GM12865 (cell line): ENCODE measurements at places on chromosomes 3 and 15.

DNA sequence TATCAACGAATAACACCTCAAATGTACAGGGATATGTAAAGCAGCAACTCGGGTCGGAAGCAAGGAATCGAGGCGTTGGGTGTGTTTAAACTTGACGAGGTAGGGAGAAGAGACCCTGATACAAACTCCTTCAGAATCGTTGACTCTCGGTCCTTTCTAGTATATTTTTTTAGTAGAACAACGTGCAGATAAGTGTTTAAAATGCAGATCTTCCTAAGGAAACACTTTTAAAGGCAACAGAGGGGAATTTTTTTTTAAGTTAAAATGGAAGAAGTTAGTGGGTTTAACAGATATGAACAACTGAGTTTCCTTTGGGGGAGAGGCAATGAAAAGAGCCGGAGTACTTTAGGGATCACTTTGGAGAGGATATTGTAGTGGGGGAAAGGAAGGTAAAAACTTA lies 1.1 kb upstream of the KPNA4 start:
- DNase-seq: no peak

DNA sequence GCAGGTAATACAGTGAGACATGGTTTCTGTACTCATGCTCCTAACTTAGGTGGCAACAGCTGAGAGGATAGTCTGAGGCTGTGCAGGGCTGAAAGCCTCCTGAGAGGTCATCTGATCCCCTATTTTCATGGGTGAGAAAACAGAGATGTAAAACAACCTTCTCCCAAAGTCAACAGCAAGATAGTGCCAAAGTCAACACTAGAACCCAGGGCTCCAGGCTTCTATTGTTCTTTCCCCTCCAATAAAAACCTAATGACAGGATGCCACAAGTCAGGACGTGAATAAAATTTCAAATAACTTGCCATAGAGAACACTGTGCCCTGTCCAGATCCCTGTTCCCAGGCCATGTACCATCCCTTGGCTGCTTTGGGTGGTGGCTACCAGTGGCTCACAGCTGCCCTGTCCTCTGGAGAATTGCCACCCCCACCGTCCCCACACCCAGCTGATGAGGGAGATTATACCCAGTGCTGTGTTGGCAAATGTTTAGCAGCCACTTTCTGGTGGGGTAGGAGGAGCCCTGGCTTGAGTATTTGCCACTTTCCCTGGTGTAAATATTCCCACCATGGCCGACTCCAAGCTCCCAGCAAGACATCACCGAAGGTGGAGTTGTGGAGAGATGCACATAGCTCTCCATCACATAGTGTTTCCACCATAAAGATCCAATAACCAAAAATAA lies 54.8 kb downstream of the SRGAP3 start:
- DNase-seq: no peak

DNA sequence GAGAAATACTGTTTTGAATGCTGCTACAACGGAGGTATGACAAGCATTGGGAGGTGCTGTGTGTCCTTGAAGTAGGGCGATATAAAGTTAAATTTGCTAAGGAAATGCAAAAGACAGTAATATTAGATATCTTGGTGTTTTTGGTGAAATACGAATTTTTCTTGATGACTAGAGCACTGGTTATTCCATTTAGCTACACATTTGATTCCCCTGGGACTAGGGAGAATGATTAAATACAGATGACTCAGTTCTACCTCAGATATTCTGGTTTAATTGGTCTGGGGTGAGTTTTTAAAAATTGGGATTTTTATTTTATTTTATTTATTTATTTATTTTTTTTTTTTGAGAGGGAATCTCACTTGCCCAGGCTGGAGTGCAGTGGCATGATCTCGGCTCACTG lies 18.7 kb upstream of the GADL1 start:
- no peak for DNase-seq

DNA sequence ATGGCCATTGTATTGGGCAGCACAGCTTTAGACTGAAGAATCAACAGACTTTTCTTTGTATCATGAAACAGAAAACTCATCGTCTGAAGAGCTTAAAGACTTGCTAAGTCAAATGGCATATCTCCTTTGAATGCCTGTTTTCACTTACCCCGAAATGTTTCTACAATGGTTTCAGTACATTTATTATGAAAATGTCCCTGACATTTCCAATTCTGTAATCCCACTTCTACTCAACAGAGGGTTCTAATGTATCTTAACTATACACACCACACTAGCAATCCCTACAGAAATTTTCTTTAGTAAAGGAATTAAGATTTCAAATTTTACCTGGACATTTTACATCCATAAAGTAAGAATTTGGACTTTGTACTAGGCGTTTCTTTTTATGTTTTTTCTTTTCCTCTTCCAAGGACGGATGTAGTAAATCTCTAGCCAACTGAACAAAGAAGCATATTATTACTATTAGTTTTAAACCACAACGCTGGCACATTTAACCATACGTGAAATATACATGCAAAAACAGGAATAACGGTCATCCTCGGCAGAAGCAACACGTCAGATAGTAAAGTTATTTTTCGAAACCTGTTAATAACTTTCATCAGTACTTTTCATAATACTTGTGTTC lies 1.1 kb downstream of the RPS27L start:
- peak; percentile 38 for DNase-seq

DNA sequence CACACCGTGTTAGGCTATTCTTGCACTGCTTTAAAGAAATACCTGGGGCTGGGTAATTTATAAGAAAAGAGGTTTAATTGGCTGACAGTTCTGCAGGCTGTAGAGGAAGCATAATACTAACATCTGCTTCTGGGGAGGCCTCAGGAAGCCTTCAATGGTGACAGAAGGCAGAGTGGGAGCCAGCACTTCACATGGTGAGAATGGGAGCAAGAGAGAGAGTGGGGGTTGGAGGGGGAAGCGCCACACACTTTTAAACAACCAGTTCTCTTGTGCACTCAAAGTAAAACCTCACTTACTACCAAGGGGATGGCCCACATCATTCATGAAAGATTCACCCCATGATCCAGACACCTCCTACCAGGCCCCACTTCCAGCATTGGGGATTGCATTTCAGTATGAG lies 181.1 kb downstream of the APBA2 start:
- no peak for DNase-seq

DNA sequence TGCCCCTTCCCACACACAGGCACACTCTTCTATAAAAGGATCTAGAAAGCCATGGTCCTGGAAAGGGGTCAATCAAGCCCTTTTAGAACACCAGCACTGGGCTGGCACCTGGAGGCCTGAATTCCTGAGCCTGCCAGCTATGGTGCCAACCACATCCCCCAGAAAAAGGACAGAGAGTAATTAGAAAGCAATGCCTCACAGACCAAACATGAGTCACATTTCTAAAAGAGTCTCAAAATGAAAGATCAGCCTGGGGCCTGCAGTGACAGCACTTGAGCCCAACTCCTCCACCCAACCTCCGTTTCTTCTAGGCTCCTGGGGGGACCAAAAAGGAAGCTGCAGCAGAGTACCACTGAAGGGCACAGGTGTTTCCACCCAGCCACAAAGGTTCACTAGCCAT lies 14.1 kb downstream of the MYLK start:
- DNase-seq: no peak

DNA sequence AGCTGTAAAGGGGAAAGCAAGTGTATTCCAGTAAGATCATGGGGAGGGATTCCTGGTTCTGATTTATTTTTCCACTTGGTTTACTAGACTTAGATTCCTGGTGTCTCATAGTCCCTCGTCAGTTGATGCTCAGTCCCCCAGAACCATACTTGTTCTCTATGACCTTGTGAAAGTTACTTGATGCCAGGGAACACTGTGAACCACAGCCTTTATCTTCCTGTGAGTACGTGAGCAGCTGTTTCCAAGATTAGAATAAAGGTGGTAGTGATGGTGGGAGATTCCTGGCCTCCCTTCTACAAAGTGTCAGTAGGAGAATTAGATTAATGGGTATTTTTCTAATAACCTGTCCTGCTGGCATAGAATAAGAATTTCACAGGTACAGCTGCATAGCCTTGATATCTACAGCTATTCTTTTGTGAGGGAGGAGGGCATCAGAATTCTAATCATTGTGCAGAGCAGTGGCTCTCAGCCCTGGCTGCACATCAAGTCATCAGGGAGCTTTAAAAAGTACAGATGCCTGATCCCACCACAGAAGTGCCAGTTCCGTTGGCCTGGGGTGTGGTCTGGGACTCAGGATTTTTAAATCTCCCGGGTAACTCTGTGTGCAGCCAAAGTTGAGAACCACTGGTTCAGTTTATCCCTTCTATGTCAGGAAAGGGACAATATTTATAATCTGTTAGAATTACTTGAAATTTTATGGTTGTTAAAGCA lies 20.0 kb downstream of the GPD1L start:
- DNase-seq: no peak

- DNase-seq: no peak
Measured at GRCh38 chr3:59267021-59267420, 217.2 kb upstream of the CFAP20DC start.

- DNase-seq: no peak
Measured at GRCh38 chr3:133457025-133457424, 57.2 kb downstream of the BFSP2 start.

DNA sequence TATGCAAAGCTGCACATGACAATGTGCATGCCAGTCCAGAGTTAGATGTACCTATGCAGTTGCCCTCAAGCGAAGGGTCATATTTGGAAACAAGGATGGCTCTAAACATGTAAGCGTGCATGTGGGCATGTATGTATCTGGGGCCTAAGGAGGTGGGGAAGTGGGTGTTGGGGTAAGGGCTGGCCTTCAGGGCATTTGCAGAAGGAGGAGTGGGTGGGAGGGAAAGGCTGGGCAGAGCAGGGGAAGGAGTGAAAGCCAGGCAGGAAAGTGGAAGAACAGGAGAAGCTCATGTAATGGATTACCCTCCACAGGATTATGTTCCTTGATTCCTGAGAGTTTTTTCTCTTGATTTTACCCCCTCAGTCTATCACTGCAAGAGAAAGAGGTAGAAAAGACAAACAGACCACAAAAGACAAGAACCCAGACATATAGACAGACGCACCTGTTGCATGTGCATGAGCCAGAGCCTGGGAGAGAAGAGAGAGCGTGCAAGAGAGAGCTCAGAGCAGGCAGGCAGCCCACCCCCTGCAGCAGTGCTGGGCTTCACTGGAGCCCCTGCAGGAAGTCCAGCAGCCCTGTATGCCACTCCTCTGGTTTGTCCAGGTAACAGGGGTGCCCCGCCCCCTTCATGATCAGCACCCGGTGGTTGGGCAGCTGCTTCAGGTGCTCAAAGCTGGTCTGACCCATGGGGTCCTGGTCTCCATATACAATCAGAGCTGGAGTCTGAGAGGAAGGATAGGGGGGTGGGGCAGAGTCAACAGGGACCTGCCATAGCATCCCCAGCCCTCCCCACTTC lies 1.8 kb upstream of the PCBP4 start:
- DNase-seq: no peak

- no peak for DNase-seq
Measured at GRCh38 chr3:175260145-175260794, 401.1 kb downstream of the NAALADL2 start.

DNA sequence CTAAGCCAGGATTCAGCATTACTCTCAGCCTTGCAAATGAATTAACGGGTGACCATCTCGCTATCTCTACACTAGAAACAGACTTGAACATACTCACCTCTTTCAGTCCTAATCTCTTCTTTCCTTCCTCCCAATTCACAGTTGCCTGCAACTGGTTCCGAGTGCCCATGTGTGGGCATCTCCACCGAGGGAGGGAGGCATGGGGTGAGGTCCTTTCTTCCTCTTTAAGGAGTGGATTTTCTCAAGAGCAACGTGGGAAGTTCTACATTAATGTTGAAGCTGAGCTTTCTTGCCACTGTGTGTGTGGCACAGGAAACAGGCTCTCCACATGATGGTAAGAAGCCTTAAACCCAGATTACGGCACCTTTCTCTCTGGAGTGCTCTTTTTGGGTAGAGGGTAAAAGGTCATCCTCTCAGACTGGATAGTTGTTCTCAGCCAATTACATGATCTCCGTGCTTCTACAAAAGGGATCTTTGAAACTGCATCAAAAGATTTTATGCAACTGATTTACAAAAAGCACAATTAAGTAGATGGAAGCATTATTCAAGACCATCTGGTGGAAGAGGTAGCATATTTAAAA lies 286.8 kb upstream of the NR2F2 start:
- DNase-seq: no peak

- DNase-seq: peak; percentile 30
Measured at GRCh38 chr15:94610069-94610468, 378.7 kb downstream of the MCTP2 start.

GRCh38 chr3:164155400-164155799 lies 922.9 kb downstream of the SI start:
- no peak for DNase-seq

DNA sequence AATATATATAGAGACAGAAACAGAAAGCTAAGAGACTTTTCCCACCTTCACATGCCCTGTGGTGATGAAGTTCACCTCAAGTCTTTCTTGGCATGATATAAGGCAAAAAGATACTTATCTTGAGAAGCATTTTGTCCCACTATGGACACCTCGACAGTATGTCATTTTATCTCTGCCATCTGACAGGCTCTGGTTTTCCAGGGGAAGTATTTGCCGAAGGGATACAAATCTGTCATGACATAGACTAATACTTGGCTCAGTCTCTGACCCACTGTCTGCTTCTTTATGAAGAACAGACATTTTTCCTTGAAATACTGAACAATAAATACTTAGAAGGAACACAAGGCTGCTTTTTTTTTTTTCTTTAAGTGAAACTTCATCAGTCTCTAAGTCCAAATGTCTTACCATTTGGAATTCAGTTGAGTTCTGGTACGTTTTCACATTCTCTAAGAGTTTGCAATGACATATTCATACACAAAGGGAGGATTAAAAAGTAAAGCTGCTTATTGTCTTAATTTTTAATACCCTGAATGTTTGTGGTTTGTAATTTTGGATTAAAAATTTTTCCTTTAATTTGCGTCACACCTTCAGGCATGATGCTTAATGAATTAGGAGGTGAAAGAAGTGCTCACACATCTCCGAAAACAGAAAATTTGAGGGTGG lies 87.8 kb upstream of the LMOD3 start:
- no peak for DNase-seq

GRCh38 chr3:158419820-158420653 lies 151.0 kb upstream of the MLF1 start:
- DNase-seq: peak; percentile 26

DNA sequence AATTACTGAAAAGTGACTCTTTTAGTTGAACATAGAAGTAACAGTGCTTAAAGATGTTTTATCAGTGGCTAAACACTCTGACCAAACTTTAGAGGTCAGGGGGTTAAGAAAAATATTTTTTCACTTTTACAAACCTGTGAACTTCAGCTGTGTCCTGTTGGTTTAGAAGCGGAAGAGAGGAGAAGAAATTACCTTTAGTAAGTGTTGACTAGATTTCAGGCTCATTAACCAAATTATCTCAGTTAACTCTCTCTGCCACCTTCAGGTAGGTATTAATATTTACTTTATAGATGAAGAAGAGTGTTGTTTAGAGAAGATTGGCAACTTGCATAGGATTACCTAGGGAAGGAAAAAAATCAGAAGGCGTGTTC lies 151.9 kb upstream of the CMC1 start:
- DNase-seq: no peak
